Activated T-helper 1 cell treated with anti-CD3 and anti-CD28 coated beads, Interleukin-2, amount 50 U/mL, for 16 hours (primary cell): ENCODE measurements at places on chromosomes 2 and 18.

- DNase-seq = no peak
Measured at GRCh38 chr2:238239543-238239862, 335 bp downstream of the HES6 start.

GRCh38 chr18:31684279-31685096, at the start of gene B4GALT6:
Gene B4GALT6, minus strand, starts transcription at chr18:31684581. Its CDS starts 155 bp downstream, at chr18:31684426.
- no peak for DNase-seq

DNA sequence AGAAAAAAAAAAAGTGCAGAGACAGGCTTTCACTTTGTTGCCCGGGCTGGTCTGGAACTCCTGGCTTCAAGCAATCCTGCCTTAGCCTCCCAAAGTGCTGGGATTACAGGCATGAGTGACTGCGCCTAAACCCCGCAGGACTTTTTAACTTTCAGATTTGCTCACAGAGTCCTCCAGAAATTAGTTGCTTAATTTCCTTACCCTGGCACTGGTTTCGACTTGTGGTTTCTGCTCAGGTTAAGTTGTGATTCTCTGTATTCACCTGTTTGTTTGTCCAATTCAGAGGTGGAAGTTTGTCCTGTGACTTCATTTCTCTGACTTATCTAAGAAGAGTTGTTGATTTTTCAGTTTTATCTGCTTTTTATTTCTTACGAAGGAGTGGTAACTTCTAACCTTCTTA, 238.1 kb downstream of the TMEM182 start:
- no peak for DNase-seq

DNA sequence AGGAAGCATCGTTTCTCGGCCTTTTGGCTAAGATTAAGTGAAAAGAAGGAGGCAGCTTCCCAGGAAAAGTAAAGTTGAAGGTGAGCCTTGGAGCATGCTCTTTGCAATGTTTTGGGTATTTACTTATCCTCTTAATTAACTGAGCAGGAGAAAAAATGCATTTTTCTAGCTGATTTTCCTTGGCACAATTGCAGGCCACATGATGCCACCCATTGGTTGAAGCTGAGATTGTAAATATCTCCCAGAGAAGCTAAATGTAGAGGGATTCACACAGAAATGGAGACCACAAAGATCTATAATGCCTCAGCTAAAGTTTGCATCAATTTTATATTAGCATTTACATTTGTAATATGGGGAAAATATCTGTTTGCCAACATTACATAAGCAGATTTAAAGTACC, 294.1 kb downstream of the KCNS3 start:
- no peak for DNase-seq

DNA sequence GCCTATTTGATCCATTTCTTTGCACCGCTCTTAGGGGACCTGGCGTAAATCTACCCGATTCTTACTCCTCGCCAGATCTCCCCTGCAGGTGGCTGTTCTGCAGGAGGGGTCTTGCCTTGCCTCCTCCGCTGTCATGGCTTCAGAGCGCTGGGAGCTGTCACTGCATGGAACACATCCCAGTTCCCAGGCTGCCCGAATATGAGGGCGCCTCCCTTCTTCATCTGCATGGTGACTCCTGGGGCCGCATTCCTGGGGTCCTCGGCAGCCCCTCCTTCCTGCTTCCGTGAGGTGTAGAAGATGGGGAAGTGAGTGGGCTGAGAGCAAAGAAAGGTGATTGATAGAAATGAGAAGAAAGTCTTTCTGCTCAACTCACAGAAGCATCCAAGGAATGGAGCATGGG, 27.3 kb upstream of the COPS8 start:
- DNase-seq = no peak

- DNase-seq = no peak
Measured at GRCh38 chr2:1964659-1965058, 220.3 kb upstream of the PXDN start.

DNA sequence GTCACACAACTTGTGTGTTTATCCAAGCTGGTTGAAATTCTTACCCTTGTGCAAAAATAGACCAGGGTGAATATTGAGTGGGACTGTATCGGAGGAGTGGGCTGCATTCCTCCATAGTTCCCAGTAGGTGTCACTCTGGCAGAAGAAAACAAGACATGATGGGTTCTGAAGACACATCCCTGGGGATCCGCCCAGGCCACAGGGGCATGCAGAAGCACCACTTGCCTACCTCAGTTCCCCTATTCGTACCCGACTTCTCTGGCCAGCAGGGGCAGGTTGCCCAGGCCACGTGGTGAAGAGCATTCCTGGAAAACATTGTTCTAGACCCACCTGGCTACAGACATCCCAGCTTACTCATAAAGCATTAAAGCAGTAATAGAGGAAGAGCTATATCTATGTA, 168.2 kb downstream of the FAM210A start:
- DNase-seq = no peak

- DNase-seq = no peak
Measured at GRCh38 chr2:75603477-75603876, 42.7 kb upstream of the EVA1A start.
